Left renal cortex interstitium (tissue), 4 donors: ENCODE measurements at places on chromosomes 1 and 21. TPM values are rescaled to one million over a fixed set of nuclear protein-coding genes. Genes with fewer than 3 reads are reported as not detected.

Gene LCE3D
- not detected for polyA plus RNA-seq

DNA sequence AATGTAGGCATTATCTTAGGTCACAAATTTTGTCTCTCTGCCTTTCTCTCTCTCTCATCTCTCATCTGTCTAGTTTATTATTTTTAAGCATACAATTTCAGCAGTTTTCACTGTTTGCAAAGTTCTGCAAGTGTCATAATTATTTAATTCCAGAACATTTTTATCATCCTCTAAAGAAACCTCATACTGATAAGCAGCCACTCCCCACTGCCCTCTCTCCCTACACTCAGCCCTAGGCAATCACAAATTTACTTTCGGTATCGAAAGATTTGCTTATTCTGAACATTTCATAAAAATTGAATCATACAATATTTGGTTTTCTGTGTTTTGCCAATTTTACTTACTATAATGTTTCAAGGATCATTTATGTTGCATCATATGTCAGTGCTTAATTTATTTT, 16.6 kb downstream of the OR6Y1 start:
- no peak for DNase-seq

- DNase-seq, result no peak
These were observed 543.5 kb upstream of the PTBP2 start for GRCh38 chr1:96178053-96178452.

Gene SLC35F3
- 0.70 TPM for polyA plus RNA-seq

- DNase-seq, result no peak
These were observed 3.0 kb downstream of the AURKAIP1 start for GRCh38 chr1:1371746-1372711.

Gene CA6
- polyA plus RNA-seq, result 0.26 TPM

DNA sequence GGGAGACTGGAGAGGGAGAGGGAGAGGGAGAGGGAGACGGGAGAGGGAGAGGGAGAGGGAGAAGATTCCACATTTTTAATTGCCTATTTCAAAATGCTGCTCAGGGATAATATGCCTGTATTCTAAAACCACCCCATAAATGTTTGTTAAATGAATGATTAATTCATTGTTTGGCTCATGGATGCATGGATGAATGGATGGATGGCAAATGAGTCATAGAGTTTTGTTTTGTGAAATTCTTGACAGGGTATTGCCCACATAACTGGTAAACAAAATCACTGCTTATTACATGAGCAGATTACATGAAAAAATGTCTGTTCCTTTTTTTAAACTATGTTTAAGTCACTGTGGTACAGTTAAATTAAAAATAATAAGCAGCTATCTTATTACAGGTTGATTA, 220.4 kb downstream of the ZP4 start:
- no peak for DNase-seq

- no peak for DNase-seq
These were observed 73.5 kb downstream of the CD46 start for GRCh38 chr1:207825409-207825695.

Gene MROH9
- polyA plus RNA-seq, result not detected

- no peak for DNase-seq
These were observed 92.9 kb downstream of the BEND5 start for GRCh38 chr1:48683839-48684238.

GRCh38 chr1:66439031-66439740, 94.8 kb upstream of the SGIP1 start:
- DNase-seq, result no peak

Gene ADAMTS5
- polyA plus RNA-seq, result 25.8 TPM

DNA sequence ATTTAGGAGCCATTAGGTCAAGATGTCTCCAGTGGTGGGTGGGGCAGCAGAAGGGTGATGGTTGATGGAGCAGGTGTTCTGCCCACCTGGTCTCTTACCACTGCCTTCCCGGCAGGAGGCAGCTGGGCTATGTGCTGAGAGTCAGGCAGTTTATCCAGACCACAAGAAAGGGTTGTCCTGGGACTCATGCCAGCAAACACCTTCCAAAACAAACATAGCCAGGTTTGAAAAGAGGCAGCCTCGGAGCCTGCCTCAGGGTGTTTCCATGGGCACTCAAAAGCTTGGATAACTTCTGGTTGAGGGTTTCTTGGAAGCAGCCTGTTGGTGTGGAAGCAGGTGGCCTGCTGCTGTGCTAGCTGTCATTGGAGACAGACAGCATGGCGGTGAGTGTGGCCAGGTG, 187.2 kb downstream of the PCP4 start:
- no peak for DNase-seq

Gene CHRM3
- 6.5 TPM for polyA plus RNA-seq

DNA sequence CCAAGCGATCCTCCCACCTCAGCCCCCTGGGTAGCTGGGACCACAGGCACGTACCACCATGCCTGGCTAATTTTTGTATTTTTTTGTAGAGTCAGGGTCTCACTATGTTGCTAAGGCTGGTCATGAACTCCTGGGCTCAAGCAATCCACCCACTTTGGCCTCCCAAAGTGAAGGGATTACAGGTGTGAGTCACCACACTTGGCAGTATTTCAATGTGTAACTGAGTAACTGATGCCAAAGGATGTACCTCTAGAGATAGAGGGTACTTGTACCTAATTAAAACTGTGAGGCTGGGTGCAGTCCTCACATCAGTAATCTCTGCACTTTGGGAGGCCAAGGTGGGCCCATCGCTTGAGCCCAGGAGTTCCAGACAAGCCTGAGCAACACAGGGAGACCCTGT, 258.7 kb upstream of the DMRTA2 start:
- no peak for DNase-seq

- peak; percentile 16 for DNase-seq
These were observed 3.5 kb upstream of the KRTAP27-1 start for GRCh38 chr21:30340714-30341573.

GRCh38 chr1:54812801-54813484, 11.8 kb upstream of the TTC22 start:
- no peak for DNase-seq

- DNase-seq, result no peak
These were observed 608.3 kb upstream of the CHRM3 start for GRCh38 chr1:238778113-238778512.

- no peak for DNase-seq
These were observed 17.6 kb downstream of the CDC42BPA start for GRCh38 chr1:227300682-227301081.

DNA sequence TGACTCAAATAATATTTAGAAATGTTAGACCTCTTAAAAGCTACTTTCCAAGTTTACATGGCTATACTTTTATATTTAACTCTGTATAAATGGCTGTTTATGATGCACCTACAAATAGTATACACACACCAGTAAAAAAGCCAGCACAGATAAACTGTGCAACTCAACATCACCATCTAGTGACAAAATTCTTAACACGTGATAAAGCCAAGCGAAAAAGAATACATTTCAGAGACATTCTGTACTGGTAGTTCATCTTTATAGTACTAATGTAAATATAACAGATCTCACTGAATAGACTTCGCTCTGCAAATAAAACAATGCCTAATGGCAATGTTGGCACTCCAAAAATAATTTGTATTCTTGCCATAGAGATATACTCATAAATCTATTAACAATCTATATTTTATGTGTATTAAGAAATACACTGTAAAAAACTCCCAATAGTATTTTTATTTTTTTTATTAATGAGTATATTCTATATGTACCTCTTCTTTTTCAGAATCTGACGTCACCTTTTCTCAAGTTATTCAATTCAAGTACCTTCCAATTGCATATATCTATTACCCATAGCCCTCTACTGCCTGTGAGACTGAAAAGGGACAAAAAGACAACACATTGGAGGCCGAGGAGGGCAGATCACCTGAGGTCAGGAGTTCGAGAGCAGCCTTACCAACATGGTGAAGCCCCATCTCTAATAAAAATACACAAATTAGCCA, 100.2 kb downstream of the DPYD start:
- no peak for DNase-seq

- no peak for DNase-seq
These were observed 22.7 kb downstream of the NAV1 start for GRCh38 chr1:201561601-201562000.

Gene HFM1
- polyA plus RNA-seq, result 7.9 TPM

GRCh38 chr1:107896936-107897335, 68.0 kb downstream of the VAV3 start:
- DNase-seq, result no peak

- no peak for DNase-seq
These were observed 185.2 kb downstream of the RASAL2 start for GRCh38 chr1:178278916-178279686.

GRCh38 chr1:171210355-171210754, 25.3 kb downstream of the FMO2 start:
- DNase-seq, result no peak

Gene TPR
- 85.8 TPM for polyA plus RNA-seq

Gene KRTAP21-3
- polyA plus RNA-seq, result not detected

Gene FAM72D
- polyA plus RNA-seq, result 1.8 TPM

GRCh38 chr1:232969799-232970198, 19.4 kb downstream of the NTPCR start:
- no peak for DNase-seq

GRCh38 chr1:166069390-166069789, 97.4 kb downstream of the FAM78B start:
- DNase-seq, result no peak

Gene CFHR4
- polyA plus RNA-seq, result not detected

DNA sequence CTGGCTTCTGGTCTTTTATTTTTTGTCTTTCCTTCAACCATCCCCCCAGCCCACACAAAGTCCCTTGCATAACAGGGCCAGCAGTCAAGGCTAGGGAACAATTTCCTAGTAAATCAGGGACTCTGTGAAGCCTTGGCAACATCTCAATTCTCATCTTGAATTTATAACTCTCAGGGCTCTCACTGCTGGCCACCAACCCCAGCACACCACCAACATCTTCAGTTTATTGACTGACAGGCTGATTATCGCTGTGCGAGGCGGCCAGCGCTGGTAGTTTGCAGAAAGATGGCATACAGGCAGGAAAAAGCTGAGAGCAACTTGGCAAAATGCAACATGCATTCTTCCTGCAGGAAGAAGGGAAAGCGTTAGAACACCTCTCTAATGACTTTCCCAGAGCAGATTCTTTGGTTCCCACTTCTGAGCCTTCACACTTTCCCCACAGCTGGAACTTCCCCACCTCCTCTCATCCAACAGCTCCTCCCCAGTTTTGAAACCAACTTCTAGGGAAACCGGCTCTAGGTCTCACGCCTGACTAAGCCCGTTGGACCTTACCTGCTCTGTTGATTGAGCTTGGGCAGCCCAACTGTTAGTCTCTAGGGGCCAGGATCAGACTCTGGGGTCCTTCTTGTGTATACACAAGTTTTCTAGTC, 26.3 kb upstream of the CSF1 start:
- no peak for DNase-seq

GRCh38 chr21:41914965-41915364, 35.8 kb upstream of the PRDM15 start:
- no peak for DNase-seq
